ENCODE measurements at places on chromosomes 11 and 22. TPM values are rescaled to one million over a fixed set of nuclear protein-coding genes. Genes with fewer than 3 reads are reported as not detected.

The APOL5 gene
- total RNA-seq = not detected

The TIGD3 gene
- total RNA-seq = 0.11 TPM

The VPREB1 gene
- total RNA-seq = not detected

The KLHDC7B gene
- total RNA-seq = 0.79 TPM

The TRIM48 gene
- total RNA-seq = not detected

The JHY gene
- 5.5 TPM for total RNA-seq

The HEPN1 gene
- not detected for total RNA-seq

The BUD13 gene
- 16.1 TPM for total RNA-seq

The TRIM77 gene
- not detected for total RNA-seq
